ENCODE measurements at places on chromosomes 7 and 10. TPM values are rescaled to one million over a fixed set of nuclear protein-coding genes. Genes with fewer than 3 reads are reported as not detected.
A peak's percentile ranks its signal among the peaks of the same experiment; 100 is the strongest.

GRCh38 chr10:77297393-77297739 is 340.2 kb downstream of the KCNMA1 start:
- no peak for DNase-seq

DNA sequence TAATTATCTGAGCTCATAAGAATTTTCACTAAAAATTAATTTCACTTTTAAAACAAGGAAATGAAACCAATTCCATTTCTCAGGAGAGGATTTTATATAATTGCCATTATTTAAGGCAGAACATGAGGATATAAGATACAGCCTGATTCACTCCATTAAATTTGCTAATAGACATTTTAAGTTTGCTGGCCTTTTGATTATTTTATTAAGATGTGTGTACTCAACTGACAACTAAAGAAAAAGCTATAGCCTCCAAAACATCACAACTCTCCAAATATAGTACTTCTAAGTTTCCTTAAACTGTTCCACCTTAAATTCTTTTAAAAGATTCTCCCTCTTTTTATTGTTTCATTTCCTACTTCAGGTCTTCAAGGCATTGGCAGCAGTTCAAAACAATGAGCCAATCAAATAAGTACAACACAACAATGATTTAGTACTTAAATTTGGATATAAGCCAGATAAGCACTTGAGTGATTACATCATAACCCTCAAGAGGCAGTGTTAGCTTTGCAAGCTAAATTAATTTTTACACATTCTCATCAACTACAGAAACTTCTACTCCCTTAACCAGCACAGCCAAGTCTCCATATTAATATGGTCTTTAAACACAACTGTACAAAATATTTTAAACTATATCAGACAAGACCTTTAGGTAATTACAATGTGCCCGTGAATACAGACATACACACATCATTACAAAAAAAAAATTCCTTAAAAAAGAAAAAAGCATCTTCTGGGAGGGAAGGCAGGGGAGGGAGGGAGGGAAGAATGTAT is 121.8 kb downstream of the KMT2C start:
- no peak for DNase-seq

DNA sequence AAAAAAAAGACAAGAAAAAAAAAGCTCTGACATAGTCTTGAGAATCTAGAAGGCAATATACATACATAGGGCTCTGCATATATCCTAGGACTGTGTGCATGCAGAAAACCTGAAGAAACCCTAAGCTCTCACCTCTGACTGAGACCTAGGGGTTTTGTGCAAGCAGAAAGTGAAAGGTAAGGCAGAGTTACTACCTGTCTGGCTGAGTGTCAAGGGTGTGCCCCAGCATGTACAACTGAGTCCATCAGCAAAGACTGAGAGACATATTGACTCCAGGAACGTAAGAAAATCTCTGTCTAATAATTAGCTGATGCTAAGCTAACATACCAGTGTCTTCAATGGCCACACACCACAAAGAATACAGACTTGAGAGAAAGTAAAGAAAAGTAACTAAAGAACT is 16.3 kb upstream of the HNRNPH3 start:
- peak; percentile 8 for DNase-seq

The SPDYE18 gene
- 0.60 TPM for total RNA-seq

GRCh38 chr7:47571331-47572093 is 10.4 kb downstream of the TNS3 start:
- peak; percentile 91 for DNase-seq

DNA sequence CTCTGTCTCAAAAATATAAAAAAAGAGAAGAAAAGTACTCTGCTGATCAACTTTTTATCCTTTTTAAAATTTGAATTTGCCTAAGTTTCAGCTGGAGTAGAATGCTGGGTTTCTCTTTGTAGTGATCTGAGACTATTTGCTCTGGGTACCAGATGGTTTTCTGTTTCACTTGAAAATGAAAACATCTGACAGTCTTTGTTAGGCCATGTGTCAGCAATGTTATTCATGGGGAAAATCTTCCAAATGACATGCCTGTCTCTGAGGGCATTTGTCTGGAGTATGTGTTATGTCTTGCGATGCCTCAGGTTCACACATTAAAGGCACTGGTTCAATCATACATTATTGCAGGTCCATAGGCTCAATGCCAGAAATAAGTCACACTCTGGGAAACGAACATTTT is 175.3 kb upstream of the TMEM229A start:
- DNase-seq: no peak

The LIPK gene
- total RNA-seq: not detected

DNA sequence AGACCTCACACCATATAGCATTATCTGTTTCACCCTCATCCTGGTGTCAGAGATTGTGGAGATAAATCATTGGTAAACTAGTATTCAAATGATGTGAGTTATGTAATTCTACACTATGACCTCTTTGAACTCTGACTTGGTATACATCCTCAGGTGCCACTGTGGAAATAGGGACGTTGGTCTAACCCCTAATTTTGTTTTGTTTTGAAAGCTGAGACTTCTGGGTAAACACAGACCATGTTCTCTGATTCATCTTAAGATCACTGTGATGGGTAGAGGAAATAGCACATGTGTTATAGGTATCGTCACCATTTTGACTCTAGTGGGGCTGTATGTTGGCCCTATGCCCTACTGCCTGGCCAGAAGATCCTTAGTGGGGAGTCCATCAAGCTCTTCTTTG is 241.6 kb downstream of the CCDC7 start:
- no peak for DNase-seq

GRCh38 chr10:91589015-91589657 is 43.7 kb downstream of the PPP1R3C start:
- DNase-seq: no peak

DNA sequence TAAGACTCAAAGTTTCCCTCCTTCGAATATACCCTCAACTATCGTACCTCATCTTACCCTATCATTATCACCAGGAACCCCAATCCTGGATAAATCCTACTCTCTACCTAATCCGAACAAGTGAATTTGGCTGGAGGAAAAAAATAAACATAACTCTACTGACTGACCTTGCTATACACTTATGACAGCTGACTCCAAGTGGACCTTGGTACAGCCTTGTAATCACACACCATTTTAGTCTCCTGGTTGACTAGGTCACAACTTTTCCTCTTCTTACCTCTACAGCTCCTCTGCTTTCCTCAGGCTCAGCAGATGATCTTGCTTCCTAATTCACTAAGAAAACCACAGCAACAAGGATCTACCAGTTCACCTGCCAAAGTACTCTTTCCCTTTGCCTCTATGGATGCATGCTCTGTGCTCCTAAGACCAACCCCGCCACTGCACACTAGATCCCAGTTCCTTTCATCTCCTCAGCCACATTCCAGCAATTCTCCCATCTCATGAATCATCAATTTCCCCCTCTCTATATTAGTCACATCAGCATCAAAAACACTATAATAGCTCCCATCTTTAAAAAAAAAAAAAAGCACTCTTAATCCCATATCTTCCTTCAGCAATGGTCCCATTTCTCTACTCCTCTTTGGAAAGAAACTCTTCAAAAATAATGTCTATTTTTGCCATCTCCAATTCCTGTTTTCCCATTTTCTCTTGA is 35.5 kb downstream of the COA1 start:
- no peak for DNase-seq

DNA sequence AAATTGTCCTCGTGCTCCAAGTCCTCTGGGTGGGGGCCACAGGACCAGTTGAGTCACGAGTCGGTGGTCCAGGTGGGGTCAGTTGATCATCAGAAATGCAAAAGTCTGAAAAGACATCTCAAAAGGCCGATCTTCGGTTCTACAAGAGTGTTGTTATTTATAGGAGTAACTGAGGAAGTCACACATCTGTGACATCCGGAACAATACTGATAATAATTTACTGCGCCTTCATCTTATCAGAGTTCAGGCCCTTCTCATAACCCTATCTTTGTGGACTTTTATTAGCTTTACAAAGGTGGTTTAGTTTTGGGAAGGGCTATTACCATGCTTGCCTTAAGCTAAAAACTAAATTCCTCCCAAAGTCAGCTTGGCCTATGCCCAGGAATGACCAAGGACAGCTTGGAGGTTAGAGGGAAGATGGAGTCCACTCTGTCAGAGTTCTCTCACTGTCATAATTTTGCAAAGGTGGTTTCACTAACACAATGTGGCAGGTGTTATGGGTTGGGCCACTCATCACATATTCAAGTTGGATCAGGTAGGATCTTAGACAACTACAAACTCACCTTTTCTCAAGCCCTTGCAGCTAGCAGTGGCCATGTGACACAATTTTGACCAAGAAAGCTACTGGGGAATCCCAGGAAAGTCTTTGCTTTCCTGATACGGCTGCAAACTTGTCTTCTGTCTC is 54.7 kb upstream of the CHST3 start:
- no peak for DNase-seq

DNA sequence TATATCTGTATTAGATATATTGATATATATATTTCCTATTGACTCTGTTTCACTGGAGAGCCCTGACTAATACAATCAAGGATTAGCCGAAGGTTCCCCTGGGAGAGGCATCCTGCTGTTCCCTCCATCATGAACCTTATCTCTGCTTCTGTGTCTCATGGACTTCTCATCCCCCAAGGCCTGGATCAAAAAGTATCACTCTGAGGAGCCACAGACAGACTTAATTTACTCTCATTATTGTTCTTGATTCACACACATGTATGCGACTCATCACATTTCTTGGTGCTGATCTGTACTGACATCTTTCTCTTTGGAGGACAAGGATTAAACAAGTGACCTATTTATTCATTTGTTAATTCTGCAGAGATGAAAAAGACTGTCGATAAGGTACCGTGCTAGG is 550.2 kb downstream of the KCNMA1 start:
- DNase-seq: no peak

The GJD4 gene
- not detected for total RNA-seq

GRCh38 chr7:3897430-3898372 is 596.6 kb downstream of the SDK1 start:
- no peak for DNase-seq

The AKR1C8 gene
- total RNA-seq: 24.7 TPM

DNA sequence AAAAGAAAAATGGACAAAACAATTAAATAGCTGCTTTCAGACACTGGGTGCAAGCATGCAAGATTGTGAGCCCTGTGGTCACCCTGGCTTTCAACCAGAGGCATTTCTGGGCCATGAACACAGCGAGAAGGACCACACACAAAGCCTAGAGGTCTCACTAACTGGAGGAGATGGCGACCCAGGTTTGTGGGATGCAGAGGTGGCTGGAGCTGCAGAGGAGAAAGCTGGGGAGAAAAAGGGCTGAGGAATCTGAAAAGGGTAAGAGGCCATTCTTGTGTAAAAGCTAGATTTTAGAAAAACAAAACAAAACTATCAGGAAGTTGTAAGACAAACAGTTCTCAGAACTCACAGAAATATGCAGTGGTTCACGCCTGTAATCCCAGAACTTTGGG is 30.1 kb upstream of the PTPRN2 start:
- no peak for DNase-seq

The PAX4 gene
- not detected for total RNA-seq

GRCh38 chr7:30612658-30613265 is 18.1 kb downstream of the GARS1 start:
- no peak for DNase-seq

DNA sequence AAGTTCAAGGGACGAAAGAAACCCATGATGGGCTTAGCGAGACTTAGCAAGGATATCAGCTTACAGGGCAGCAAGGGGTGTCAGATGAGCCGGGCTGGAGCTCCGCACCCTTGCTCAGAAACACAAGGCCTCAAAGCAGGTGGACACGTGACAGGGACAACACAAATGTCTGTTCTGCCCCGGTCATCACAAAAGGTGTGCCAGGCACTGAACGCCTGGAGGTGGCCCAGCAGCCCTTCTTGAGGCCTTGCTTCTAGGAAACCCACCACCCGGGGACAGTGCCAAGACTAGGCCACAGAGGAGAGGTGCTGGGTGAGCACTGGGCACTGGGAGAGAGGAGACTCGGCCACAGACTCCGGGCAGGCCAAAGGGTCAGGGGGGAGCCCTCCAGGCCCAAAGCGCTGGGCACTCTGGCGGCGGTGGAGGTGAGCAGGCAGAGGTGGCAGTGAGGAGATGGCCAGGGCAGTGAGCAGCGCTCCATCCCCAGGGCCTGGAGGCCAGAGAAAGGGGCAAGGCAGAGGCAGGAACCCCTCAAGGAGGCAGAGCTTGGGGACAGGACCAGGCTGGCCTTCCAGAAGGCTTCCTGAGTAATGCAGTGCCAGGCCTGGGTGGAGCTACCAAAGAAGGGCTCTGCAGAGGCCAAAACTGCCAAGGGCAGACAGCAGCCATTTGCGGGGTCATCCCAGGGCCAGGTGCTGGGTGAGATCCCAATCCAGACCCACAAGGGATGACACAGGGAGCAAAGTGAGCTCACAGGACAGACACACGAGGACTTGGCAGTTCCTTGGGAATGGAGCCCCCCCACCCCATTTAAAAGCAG is 22.7 kb downstream of the EBF3 start:
- no peak for DNase-seq

- DNase-seq: no peak
Measured at GRCh38 chr7:130294314-130294713, 1.4 kb downstream of the CPA4 start.

- no peak for DNase-seq
Measured at GRCh38 chr10:56585447-56586171, 224.6 kb upstream of the ZWINT start.

The CBX3 gene
- total RNA-seq: 24.7 TPM

Measured in left lobe of liver (tissue), 2 donors.